Stimulated activated CD8-positive, alpha-beta memory T cell treated with anti-CD3 and anti-CD28 coated beads, Interleukin-12 subunit alpha, Interleukin-12 subunit beta, amount 100 ng/mL, for 4 hours (primary cell): ENCODE measurements at places on chromosomes 6 and 20.

GRCh38 chr6:43142101-43142500 is 29.0 kb upstream of the SRF start:
- no peak for DNase-seq

DNA sequence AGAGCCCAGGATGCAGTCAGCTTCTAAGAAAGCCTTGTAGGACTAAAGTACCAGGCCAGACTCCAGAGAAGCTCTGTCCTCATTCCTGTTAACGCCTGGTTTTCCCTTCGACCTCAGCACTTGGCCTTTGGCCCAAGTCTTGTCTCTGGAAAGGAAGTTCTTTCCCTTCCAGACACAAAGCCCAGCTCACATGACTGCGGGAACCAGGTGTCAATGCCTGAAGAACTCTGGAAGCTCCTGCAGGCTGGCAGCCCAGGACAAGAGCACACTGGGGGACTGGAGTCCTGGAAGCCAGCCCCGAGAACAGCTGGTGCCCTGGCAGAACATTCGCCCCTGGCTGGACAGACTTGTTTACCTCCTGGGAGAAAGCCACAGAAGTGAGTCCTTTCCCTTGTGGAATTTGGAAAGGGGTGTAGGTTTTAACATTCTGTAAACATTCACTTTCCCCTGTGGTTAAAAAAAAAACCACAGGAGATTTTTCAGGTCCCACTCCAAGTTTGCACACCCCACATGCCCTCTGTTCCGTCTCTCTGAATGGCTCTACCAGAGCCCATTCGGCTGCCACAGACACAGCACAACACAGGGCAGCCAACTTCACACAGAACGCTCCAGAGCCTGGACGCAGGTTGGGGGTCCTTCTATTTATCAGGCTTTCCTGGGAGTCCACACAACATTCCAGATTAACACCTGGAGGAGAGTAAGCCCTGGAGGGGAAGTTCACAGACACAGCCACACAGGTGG is 18.1 kb downstream of the ACSS1 start:
- no peak for DNase-seq

- no peak for DNase-seq
These were observed at the start of gene EMILIN3 for GRCh38 chr20:41366546-41367392. Gene EMILIN3 (minus strand): TSS chr20:41366818. CDS start chr20:41366634, 184 bp downstream.

DNA sequence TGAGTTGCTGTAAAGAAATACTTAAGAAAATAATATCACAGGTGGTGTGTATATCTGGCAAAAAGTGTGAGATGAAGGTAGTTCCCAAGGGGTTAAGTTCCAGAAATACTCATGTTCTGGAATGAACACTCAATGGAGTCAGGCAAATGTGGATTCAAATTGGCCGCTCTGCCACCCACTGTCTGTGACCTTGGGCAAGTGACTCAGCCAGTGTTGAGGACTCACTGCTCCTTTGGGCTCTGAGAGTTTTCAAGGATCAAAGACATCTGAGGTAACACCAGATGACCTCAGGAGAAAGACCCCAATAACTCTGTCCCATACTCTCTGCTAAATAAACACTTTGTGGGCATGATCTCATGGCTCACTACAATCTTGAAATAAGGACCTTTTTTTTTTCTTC is 59.2 kb upstream of the EYA2 start:
- DNase-seq, result no peak

- DNase-seq, result no peak
These were observed 25.3 kb upstream of the FABP7 start for GRCh38 chr6:122754191-122754731.
